ENCODE measurements at places on chromosomes 7 and 10.

DNA sequence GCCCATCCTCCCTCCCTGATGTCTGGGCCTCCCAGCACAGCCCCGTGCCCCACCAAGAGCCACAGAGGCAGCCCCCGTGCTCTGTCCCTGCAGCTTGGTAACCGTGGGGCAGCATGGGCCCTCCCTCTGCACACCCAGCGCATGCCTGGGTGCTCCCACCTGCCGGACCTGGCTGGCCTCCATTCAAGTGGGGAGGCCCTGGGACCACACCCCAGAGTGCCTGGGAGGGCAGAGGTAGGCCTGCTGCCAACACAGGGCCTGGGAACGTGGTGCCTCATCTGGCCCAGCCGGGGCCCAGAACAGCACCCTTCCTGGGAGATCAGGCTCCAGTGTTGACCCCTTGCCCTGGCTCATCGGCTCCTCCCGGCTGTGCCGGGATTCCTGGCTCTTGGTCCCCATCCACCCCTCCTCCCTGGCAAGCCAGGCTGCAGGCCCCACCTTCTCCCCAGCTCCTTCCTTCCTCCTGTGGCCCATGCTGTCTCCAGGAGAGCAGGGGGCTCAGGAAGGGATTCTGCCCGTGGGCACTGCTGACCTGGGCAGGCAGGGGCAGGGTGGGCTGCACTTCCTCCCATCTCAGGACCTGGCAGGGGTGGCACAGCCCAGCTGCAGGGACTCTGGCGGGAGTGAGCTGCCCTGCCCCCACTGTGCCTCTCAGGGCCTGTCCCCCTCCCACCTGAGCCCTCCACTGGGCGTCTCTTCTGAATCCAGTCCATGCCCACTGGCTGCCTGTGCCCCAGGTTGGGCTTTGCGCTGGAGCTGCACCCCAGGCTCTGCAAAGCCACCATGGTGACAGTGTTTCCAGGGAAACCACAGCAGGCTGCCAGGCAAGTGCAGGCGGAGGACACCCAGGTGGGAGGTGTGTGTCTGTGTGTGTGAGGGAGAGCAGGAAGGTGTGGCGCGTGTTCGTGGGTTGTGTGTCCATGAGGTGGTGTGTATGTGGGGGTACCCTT lies 32.6 kb downstream of the PWWP2B start:
- no peak for DNase-seq

DNA sequence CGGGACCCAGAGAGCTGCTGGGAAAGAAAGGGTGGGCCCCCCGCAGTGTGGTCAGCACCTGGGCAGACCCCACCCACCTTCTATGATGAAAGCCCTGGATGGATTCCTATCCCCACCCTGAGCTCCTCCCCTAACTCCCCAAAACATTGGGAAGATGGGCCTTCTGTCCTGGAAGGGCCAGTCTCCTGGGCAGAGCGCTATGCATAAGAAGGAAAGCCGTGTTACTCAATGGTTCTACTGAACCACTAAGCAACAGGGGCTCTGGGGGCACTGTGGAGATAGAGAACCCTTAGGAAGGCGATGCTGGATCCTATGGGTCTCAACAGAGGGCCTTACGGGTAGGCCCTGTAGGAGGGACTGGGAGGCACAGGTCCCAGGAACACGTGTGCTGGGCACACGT lies 30.7 kb upstream of the INSIG1 start:
- DNase-seq = no peak

DNA sequence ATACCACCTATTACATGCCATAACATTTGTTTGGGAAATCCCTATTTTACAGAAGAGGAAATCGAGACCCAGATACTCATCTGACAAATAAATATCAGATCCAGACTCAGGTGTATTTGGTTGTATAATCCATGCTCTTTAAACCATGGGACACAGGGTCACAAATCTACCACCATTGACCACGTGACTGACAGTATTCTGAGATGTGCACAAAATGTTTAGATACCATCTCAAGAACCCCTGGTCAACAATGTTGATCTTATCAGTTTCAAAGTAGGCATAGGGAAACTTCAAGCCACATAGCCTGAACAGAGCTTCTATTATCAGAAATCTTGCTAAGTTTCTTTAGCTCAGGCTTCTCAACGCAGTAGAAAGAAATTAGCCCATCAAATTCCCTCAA lies 93.6 kb downstream of the ICA1 start:
- no peak for DNase-seq

DNA sequence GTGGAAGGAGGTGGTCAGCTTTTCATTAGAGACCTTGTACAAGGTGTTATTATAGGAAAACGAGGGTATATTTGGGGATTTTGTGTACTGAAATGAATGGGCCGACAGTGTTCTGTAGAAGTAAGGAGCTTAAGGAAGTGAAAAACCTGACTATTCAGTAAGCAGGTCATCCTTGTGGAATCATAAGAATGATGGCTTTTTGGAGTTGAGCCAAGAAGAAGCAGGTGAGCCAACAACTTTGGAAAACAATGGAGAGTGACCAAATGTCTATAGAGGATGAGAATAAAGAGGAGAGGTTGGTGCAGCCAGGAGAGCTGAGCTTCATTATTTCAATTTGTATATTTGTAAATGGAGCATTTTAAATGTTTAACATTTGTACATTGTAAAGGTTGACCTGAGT lies 595.7 kb downstream of the CCSER2 start:
- no peak for DNase-seq

DNA sequence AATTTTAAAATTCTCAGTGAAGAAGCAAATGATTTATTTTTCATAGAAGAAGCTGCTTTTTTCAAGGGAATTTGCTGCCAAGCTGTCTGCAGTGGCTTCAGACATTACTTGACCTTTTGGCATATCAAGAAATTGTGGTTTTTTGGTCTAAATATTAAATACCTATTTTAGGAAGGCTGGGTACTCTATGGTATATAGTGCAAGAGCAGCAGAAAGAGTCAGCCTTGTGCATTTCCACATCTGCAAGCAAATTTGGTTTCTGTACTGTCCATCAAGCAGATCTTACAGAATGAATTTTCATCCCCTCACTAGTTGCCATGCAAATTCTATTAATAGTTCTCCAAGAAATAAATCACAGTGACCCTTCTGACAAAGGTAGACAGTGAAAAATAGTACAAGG lies 222.0 kb downstream of the BICC1 start:
- DNase-seq = no peak

All from Caco-2 (cell line).